ENCODE measurements at places on chromosomes 3 and 15.

GRCh38 chr3:58160399-58160798, 50.4 kb downstream of the DNASE1L3 start:
- DNase-seq: no peak

DNA sequence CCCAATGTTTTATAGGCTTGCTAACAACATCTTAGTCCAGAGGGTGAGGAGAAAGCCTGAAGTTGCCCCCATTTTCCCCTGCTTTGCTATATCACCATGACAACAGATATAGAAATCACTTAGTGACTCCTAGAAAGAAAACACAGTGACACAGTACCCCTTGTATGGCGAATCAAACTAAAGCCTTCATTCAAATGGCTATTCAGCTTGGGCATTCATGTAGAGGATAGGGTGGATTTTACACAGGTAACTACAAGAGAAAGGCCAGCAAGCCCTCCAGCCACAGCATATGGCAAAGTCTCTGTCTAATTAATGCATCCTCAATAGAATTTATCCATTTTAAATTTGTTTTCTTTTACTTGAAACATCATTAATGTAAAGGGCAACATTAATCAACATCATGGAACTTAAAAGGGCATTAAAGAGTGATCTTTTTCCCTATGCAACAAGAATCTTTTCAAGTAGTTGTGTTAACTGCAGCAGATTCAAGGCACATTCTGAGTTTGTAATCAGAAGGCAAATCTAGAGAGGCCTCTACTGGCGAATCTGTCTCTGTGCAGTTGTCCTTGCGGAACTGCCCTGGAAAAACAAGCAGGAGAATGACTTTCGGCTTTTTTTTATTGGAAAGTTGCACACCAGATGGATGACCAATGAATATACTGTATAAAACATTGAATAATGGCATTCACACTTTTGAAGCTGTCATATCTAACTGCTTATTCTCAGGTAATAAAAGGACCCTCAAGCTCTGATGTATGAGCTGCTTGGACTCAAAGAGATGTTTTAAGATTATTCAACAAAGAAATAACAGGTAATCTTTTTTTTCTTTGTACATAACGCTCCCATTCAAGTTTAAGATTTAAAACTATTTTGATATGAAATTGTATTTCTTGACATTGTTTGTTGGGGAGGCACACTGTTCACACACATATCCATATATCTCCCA, 621.7 kb upstream of the AGTR1 start:
- peak; percentile 27 for DNase-seq

GRCh38 chr15:92805080-92805690, 94.9 kb upstream of the CHD2 start:
- no peak for DNase-seq

GRCh38 chr15:64333986-64334929, 21.7 kb downstream of the CSNK1G1 start:
- no peak for DNase-seq

DNA sequence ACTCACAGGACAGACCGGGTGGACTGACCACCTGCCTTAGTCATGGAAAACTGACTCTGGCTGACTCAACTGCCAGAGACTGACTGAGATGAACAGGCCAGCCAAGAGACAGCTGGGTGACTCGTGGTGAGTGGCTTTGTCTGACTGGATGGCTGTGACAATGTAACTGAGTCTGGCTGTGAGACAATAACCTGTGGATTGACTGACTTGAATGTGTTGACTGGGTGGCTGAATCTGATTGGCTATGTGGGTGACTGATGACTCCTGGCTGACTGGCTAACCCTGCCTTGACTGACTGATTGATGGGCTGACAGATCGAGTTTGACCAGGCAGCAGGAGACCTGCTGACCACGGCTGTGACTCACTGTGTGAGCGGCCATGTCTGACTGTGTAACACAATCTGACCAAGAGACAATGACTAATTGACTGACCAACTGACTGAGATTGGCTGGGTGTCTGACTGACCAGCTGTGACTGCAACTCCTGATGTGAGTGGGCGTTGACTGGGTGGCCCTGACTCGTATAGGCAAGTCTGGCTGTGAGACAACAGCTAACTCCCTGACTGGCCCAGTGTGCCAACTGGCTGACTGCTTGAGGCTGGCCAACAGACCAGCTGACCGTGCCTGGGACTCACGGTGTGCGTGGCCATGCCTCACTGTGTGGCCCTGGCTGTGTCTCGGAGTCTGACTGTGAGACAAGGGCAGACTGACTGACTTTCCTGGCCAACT, 509.1 kb downstream of the SHQ1 start:
- peak; percentile 98 for DNase-seq

DNA sequence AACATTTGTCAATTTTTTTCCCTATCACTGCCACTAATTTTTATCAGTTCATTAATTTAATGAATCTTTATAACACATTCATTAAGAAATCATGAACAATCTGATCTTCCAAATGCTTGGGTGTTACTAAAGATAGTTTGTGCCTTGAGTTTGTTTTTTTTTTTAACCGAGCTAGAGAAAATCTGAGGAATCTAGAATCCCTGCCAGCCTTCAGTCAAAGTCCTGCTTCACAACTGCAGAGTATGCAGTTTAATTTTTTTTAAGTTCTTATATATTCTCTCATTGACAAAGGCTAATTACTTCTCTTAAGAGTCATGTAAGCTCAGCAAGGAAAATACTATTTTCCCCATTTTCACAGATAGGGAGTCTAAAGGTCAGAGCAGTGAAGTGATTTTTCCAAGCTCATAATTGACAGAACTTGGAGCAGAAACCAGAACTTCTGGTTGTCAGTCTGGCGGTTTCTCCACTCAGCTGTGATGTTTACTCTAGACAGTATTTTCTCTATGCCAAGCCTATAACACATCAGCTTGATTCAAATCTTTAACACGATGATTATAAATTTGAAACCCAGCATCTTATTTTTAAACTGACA, 55.7 kb downstream of the TNIK start:
- DNase-seq: no peak

DNA sequence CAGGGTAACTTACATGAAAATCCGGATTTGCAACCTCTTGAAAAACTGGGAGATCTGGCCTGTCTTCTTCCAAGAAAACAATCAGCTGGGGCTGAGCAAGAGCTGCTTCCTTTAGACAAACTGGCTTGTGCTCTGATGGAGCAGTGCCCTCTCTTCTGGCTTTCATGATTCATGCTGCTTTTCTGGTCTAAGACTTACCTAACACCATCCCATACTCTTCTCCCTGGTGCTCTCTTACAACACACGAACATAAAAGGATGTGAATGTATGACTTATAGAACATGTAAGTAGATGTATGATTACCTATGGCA, 9.9 kb downstream of the TJP1 start:
- peak; percentile 45 for DNase-seq

DNA sequence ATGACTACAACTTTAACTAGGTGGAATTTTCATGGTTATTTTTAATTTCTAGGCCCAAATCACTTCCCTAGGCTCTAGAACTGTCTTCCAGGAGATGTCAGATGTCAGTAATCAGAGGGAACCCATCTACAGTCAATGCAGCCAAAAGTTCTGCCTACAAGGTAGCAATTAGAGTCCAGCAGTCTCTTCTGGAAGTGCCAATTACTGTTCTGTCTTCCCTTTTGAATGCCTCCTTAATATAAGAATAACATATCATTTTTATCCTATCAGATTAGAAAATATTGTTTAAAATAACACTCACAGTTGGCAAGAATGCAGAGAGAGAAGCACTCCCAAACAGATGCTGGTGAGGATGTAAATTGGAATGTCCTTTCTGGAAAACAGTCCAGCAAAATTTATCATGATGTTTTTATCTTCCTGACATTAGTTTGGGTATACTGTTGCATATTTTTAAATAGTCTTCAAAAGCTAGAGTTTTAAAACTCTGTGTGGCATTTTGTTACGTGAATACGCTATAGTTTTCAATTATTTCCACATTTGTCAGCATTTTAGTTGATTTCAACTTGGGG, 543.7 kb downstream of the FHIT start:
- no peak for DNase-seq

DNA sequence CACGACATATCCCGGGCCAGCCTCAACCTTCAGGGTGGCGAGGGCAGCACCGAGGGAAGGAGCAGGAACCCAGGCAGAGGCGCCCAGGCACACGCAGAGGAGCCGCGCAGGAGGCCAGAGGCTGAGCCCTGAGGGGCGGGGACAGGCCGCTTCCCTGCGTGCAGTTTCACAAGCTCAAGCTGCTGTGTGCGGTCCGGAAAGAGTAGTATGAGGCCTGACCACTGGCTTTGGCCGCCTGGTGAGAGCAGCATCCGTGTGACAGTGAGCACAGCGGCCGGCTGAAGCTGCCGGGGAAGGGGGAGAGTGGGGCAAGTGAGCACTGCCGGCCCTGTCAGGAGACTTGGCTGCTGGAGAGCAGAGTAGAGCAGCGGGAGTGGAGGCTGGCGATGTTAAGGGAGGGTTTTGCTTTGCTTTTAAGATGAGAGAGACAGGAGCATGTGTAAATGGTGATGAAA, 8.7 kb downstream of the ZDHHC19 start:
- DNase-seq: no peak

DNA sequence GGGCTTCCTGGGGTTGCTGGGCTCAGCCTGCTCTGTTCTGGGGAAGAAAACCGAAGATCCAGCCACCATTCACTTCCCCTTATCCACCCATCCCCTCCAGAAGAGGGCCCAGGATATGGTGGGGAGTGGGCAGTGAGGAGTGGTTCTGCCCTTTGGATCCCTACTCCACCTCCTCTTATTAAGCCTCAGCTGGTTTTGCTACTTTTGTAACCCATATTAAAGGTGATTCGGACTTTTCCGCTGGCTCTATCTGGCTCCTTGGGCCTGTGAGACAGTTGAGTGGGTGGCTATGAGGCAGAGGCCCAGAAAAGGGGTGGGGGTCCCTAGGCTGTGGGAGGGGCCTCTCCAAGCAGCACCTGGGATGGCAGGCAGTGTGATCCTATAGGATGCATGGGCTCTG, 33.8 kb downstream of the NBEAL2 start:
- DNase-seq: no peak

- no peak for DNase-seq
Observed at GRCh38 chr3:17122758-17123157, 238.0 kb downstream of the PLCL2 start.

DNA sequence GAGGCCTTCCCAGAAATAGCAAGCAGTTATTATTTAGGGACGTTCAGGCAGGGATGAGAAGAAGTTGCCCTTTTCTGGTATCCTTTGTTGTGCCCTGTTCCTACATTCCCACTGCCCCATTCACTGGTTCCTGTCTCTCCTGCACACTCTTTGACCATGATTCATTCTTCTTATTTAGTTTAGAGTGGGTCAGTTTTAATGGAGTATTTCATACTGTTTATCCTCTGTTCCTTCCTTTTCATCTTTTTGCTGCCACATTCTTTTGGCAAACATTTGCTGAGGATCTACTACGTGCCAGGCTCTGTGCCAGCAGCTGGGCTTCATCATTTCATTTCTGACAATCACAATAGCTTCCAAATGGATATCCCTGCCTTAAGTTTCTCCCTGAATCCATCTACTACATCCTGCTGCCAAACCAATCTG, 11.8 kb upstream of the EID1 start:
- peak; percentile 21 for DNase-seq

- DNase-seq: no peak
Observed at GRCh38 chr3:35389907-35390306, 249.4 kb upstream of the ARPP21 start.

Measured in skeletal muscle cell (primary cell).